ENCODE measurements at places on chromosomes 11 and 22.

GRCh38 chr11:128835741-128836430 is 31.2 kb downstream of the KCNJ1 start:
- DNase-seq, result no peak

GRCh38 chr11:78990261-78990660 is 415.6 kb upstream of the NARS2 start:
- peak; percentile 55 for DNase-seq

GRCh38 chr11:62400760-62401159 is 18.1 kb upstream of the SCGB1A1 start:
- DNase-seq, result no peak

DNA sequence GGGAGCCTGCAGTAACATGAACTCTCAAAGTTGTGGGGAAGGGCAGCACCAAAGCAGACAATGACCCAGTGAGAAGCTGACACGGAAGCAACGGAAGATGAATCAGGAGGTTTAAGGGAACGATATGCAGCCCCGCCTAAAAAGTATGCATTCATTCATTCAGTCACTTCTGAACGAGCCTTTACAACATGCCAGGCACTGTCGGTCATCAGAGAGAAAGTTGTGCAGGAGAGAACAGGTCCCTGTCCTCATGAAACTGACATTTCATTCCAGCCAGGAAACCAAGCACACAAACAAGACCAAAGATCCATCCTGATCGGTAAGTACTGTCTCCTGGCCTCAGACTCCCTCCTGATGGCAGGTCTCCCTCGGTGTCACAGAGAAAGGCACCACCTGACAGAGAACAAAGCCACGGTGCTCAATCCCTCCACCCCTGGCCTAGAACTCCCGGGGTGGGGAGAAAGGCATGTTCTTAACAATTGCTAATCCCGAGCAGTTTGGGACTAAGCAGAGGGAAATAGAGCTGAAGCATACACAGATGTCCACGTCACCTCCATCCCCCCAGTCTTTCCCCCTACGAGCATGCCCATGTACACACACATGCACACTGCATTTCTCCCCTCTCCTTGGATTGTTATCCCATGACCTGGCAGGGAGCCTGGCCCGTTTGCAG is 49.3 kb downstream of the LRFN4 start:
- DNase-seq, result peak; percentile 66

GRCh38 chr22:39991159-39991860 is 3.4 kb upstream of the FAM83F start:
- DNase-seq, result no peak

DNA sequence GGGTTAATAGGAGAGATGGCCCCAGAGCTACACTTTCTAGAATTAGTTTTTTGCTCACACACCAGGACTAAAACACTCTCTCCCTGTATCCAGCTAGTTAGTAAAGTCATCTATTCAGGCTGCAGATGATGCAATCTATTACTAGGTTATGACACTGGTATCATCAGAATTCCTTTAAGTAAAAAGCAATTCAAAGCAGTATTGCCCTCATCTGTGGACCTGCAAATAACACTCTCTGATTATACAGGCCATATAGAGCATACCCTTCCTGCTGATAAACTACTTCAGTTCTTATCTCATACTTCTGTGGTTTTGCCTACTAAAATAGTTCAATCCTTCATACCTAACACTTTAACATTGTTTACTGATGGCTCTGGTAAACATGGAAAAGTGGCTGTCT is 13.5 kb upstream of the MTMR2 start:
- DNase-seq, result no peak

DNA sequence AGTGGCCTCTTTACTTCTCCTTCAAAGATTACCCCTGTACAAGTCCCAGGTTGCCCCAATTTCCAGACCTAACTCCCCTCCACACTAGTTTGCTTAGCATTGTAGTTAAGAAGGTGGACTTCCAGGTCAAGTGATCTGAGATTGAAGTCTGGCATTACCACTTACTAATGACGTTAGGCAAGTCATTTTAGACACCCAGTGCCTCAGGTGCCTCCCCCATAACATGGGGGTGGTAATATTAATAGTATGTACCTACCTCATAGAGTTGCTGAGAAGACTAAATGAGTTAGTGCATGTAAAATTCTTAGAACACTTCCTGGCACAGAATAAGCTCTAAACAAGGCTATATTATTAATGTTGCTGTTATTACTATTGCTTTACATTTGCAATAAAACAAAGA is 93.4 kb downstream of the SPON1 start:
- DNase-seq, result no peak

GRCh38 chr11:26777372-26777808 is 55.5 kb upstream of the SLC5A12 start:
- DNase-seq, result peak; percentile 74

GRCh38 chr11:131618201-131618600 is 247.8 kb downstream of the NTM start:
- DNase-seq, result no peak

DNA sequence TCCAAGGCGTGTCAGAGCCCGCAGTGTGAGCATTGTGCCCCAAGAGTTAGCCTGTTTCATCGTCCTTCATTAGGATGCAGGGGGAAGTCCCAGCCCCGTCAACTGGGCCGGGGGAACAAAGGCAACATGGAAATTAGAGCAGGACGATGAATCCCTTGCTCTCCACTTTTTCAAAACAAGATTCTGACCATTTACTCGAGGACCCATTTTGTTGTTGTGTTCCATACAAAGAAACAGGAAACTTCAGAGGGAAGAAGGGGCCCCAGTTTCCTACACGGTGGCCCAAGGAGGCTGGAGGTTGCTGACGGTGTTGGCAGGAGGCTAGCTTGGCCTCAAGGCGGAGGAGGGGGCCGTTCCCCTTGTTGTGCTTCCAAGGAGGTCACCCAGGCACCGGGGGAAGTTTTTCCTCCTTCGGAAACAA is 44.0 kb upstream of the SLC1A2 start:
- no peak for DNase-seq

- no peak for DNase-seq
Measured at GRCh38 chr11:64762674-64763525, 3.1 kb upstream of the PYGM start.

GRCh38 chr22:49712195-49712791 is 115.4 kb downstream of the BRD1 start:
- DNase-seq, result no peak

GRCh38 chr11:7575841-7576725 is 62.3 kb downstream of the PPFIBP2 start:
- no peak for DNase-seq

GRCh38 chr22:50727678-50728522 is 10.1 kb upstream of the ACR start:
- DNase-seq, result no peak

GRCh38 chr11:70778883-70779282 is 380.6 kb downstream of the CTTN start:
- DNase-seq, result peak; percentile 10

- no peak for DNase-seq
Measured at GRCh38 chr11:1872267-1872985, 19.3 kb downstream of the PRR33 start.

DNA sequence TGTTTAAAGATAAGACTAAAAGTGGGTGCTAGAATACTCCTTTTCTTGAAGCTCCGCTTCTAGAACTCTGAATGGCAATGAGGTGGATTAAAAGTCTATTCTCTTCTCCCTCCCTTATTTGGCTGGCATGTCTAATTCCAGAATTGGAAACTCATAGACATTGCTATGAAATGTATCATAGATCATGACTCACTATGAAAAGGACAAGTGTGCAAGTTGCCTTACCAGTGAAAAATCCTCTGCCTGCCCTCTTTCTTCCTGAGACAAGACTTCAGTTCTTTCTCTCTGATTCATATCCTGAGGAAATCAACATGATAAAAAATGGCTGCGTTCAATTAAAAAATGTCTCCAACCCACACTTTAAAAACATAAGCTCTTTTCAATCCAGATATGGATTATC is 73.2 kb upstream of the BLID start:
- no peak for DNase-seq

DNA sequence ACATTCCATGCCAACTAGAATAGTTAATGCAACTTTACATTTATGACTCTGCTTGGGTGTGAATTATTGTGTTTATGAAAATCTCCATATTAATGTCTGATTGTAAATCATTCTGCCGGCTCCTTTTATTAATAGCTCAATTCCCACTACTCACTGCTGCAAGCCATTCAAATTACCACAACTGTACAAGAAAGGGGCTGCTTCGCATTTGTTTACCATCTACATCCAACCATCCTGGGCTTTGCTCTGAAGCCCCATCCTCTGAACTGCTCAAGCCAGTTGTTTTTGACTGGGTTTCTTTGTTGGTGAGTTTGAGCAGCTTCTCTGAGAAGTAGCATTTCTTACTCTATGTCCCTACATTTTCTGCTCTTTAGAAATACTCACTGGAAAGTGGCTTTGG is 451.6 kb upstream of the CADM1 start:
- DNase-seq, result no peak

DNA sequence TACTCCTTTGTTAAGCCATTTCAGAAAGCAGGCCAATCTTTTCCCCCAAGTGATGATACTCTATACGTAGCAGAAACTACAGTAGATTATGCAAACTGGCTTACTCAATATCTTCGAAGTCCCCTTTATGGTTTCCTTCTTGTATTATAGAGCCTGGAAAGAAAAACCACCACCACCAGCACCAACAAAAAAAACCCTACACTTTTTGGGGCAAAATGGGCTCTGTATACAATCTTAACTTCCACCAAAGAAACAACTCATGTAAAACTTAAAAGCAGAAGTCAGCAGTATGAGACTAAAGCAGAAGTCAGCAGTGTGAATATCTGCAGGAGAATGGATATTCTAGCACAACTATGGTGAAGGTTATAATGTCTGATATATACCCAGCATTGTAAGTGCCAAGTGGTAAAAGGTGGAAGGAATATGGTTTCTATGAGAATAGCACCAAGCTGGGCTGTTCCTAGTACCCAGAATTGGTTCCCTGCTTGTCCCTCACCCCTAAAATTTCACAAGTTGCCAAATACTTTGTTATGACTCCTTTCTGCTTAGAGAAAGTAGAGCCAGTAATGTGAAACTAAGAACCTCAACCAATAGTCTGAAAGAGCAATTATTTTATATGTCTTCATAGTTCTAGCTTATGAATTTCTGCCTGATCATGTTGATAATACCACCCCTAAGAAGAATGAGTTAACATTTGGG is 252.1 kb downstream of the SBF2 start:
- DNase-seq, result no peak

DNA sequence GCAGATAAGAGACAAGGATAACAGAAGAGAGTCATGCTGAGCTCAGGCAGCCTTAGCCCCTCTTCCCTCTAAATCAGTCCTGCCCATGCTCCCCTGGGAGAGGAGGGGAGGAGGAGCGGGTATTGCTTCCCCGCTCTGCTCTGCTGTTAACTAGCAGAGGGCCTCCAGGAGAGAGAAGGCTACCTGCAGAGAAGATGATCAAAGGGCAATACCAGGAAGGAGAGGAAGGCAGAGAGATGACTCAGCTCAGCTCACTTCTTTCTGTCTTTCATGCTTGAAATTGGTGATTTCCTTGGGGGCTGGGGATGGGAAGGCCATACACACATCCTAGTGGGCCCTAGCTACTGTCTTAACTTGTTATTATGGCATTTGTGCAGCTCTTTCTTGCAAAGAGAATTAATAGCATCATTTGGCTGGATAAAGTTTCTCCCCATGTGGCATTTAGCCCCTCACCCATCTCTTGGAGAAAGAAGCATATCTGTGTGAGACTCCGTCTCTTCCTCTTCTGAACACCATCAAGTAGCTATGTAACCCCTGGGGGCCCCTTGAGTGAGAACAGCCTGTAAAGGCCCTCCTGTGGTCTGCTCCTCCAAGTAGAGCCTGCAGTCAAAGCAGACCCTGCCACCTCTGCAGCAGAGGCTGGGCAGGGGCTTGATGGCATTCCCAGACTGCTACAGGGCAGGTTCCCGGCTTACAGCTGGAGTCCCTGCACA is 33.4 kb upstream of the AMOTL1 start:
- no peak for DNase-seq

GRCh38 chr22:17777005-17777716 is 2.9 kb upstream of the BID start:
- DNase-seq, result no peak

- no peak for DNase-seq
Measured at GRCh38 chr11:17699147-17700114, 19.9 kb upstream of the MYOD1 start.

DNA sequence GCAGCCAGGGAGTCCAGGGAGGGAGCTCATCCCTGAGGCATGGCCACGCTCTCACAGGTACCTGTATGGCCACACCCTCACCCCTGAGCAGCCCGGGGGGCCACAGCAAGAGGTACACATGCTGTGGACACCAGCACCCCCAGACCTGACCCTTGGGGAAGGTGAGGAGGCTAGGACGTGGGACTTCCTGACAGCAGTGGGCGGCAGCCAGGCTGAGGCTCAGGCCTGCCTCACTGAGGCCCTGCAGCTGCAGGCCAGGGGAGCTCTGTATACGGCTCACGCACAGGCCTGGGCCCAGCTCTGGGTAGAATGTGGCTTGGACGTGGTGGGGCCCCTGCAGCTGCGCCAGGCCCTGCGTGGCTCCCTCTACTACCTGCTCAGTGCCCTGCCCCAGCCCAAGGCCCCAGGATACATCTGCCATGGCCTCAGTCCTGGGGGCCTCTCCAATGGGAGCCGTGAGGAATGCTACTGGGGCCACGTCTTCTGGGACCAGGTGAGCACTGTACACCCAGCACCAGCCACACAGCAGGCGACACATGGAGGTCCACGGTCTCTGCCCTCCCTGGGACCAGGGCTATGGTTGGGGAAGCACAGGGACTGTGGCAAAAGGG is 1.8 kb downstream of the PGGHG start:
- no peak for DNase-seq

- DNase-seq, result no peak
Measured at GRCh38 chr11:105618343-105618955, 8.6 kb downstream of the GRIA4 start.

DNA sequence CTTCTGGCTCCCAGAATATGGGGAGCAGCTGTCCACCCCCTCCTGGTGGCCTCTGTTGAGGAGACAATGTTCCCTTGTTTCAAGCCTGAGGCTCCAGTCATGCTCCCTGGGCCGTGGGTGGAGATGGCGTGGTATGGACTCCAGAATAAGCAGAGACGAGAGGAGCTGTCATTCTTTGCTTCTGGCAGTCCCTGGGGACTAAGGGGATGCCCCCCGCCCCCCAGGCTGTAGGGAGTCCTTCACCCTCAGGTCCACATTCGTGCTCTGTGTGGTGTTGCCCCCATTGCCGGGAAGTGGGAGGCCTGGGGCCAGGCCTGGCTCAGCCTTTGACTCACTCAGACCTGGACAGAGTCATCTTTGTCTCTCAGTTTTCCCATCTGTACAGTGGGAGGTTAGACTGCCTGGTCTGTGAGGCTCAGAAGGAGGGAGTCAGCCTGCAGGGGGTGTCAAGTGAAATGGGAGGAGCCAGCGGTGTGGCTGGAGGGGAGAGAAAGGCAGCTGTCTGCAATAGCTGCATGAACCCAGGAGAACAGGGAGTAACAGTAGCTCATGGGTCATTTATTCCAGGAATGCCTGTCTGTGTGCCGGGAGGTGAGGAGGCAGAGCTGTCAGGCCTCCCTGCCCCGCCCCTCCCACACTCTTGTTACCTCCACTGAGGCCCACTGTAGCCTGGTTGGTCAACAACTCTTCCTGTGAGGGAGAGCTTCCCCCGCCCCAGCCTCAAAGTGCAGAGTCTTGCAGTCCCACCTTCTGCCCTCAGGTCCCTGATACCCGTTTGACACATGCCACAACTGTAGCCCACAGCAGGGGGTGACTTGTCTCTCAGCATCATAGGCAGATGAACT is 6.3 kb downstream of the ARHGEF17 start:
- no peak for DNase-seq
